ENCODE measurements at places on chromosomes 3 and 15. TPM values are rescaled to one million over a fixed set of nuclear protein-coding genes. Genes with fewer than 3 reads are reported as not detected.

TAGLN3 gene
- 4.0 TPM for total RNA-seq

DNA sequence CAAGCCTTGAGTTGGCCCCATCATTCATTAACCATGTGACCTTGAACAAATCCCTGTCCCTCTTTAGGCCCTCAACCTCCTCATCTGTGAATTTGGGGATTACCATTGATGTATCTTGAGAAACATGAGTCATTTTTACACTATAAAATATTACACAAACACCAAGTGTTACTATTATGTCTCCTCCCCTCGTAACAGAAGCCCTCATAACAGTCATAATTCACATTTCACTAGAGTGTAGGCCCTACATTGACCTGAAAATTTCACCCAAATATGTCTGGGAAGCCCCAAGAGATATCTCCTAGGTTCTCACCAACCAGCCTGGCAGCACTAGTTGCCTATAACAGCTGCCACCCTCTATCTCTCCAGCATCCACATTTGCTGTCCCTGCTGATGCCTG lies 15.8 kb upstream of the SLC6A1 start:
- no peak for DNase-seq

PPP2R3A gene
- total RNA-seq: 24.1 TPM

FBXL22 gene
- 52.7 TPM for total RNA-seq

DNA sequence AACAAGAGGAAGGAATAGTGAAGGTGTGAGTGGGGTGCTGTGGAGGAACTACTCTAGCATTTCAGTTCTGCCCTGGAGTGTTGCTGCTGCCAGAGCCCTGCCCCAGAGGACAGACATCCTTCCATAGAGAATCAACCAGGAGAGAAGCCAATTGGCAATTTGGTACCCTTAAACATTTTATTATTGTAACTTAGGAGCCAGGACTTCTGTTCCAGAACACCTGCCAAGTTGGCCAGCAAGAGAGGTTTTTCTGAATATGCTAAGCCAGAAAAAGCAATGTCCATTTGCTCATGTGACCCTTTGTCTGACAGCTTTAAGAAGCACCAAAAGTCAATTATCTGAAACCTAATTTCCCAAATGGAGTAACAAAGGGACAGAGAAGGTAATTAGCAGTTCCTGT lies 264.9 kb downstream of the MEX3B start:
- DNase-seq: peak; percentile 31

MST1R gene
- 3.1 TPM for total RNA-seq

DNA sequence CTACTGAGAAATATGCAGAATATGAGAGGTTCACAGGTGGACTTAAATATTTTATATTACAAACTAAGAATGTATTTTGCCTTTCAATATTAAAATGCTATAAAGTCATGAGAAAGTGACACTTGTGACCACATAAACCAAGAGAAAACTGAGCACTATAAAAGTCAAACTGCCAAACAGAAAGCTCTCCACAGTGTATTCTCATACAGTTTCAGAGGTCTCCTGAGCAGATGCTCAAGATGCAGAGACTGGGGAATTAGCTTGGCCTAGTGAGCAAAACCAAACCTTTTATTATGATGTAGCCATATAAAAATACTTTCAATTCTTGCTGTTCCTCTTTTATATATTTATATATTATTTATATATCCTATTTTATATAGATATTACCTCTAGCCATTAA lies 227.8 kb downstream of the TBC1D5 start:
- no peak for DNase-seq

DNA sequence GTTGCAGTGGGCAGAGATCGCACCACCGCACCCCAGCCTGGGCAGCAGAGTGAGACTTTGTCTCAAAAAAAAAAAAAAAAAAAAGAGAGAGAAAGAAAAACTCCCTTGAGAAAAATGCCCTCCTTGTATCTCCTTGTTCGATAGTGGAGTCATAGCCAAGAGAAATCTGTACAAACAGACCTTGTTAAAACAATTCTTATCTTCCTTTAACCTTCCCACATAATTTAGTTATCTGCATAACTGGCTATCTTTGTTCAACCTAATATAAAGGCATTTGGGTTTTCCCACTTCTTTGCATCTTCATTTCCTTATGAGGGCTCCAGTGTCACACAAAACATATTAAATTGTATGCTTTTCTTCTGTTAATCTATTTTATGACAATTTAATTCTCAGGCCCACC lies 65.1 kb upstream of the ATP11B start:
- no peak for DNase-seq

- no peak for DNase-seq
These were observed 20.7 kb upstream of the CADPS start for GRCh38 chr3:62895901-62896300.

GRCh38 chr3:35790764-35791163 lies 151.4 kb downstream of the ARPP21 start:
- DNase-seq: no peak

DNA sequence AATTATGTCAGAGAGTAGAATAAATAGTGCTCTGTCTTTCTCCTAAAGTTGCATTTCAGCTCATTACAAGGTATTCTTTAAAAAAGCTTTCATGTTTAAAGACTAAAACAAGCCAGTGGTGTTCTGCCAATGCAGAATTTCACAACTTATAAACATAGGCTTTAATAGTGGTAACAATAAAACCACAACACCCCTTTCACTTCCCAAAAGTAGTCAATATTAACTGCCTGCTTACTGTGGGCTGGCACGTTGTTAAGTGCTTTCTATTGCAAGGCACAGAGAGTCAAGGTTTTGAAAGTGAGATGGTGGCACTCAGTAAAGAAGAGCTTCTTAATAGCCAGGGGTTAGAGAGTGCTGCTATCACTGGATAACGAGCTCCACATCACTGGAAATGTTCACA lies 8.4 kb upstream of the RTP1 start:
- no peak for DNase-seq

DNA sequence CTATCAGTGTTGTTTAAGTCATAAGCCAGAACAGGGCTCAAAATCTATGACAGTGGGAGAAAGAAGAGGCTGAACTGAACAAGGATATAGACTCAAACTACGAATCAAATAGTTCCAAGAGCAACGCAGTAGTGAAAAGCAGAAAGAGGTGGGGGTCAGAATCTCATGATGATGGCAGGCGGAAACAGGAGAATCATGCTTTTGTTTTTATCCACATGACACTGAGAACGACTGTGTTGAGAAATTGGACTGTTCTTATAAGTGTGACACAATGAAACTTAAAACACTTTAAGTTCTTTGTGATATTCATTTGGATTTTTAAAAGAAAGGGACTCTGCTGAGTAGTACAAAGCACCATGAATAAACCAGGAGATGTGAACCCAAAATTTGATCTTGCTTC lies 309.4 kb downstream of the ULK4 start:
- no peak for DNase-seq

BTLA gene
- not detected for total RNA-seq

- DNase-seq: no peak
These were observed 411.5 kb upstream of the MCTP2 start for GRCh38 chr15:93819826-93820225.

ADIPOQ gene
- total RNA-seq: 0.84 TPM

DNA sequence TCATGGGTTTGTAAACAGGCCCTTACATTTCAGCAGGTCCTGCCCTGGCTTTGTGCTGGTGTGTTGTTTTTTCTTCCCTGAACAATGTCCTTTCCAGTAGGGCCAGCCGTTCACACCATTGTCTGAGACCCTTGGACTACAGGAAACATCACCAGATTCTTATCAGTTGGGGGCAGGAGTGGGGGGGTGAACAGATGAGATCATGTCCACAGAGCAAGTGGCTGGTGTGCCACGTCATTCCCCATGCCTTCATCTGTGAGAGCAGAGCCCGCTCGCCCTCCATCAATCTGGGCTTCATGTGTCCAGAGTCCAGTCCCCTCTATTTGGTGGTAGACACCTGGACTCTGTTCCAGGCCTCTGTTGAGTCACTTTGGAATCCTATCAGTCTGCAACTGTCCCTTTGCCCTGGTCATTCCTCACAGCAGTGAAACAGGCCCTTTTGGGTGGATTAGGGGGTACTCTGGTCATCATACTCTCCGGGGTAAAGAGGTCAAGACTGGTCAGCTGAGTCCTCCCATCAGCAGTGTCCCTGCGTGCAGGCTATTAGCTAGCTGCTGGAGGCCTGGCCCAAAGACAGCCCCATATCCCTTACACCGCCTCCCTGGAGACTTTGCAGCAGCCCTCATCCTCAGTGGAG lies 15.0 kb downstream of the SEMA3G start:
- no peak for DNase-seq

DNA sequence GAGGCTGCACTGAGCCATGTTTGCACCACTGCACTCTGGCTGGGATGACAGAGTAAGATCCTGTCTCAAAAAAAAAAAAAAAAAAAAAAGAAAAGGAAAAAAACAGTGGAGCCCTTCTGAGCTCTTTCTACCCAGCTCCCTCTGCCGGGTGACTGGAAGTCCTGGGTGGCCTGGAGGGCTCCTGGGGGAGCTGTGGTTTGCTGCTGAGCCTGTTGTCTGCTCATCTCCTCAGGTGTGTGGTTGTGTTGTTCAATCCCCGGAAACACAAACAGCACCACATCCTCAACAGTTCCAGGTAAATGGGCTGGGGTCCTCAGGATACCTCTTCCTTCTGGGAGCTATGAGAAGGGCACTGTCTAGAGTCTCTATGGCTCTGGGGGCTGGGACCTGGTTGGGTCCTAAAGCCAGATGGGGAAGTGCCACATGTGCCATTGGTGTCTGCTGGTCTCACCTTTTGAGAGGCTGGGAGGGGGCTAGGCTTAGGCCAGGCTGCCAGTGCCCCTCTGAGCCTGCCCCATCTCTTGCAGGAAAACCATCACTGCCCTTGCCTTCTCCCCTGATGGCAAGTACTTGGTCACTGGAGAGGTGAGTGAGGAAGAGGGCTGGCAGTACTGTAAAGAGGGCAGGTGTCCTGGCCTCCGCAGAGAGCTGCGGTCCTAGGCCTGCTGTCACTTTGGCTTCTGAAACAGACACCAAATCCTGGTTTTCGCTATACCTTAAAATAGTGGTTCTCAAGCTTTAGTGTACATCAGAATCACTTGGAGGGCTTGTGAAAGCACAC lies 17.1 kb upstream of the JMJD7 start:
- no peak for DNase-seq

PPM1L gene
- 63.5 TPM for total RNA-seq

DNA sequence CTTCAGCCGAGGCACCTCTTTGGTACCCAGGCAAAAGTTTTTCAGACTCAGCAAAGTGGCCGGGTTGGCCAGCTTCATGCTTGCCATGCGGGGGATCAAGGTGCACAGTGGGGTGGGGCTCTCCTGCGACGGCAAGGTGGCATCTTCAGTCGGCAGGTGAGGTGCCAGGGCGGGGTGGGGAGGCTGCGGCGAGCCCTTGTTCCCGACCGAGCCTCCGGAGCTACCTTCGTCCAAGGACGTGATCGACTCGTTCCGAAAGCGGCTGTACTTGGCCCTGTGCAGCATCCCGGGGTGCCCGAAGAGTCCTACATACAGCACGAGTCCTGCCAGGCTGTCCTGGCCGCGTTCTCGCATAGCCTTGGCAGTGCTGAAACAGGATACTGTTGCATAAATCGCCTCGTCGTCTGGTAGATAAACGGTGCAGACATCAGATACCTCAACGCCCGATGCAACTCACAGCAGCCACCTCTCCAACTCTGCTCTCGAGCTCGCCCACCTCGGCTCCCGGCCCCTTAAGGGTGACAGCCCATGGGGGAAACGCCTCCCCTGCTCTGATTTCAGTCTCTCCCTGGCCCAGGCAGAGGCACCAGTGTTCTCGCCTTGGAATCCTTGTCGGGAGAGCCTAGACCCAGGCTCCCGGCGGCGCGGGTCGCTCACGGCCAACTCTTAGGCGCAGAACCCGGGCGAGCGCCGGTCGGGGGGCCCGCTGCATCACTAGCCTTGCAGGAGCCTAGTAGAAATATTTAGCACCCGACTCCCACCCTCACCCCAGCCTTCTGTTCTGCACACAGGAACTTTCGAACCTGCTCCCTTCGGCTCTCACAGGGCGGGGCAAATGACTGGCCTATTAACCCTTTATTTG lies 826 bp downstream of the SHC4 start:
- no peak for DNase-seq

GXYLT2 gene
- total RNA-seq: 8.6 TPM

GRCh38 chr3:25665315-25666280 lies 891 bp upstream of the TOP2B start:
- no peak for DNase-seq

DNA sequence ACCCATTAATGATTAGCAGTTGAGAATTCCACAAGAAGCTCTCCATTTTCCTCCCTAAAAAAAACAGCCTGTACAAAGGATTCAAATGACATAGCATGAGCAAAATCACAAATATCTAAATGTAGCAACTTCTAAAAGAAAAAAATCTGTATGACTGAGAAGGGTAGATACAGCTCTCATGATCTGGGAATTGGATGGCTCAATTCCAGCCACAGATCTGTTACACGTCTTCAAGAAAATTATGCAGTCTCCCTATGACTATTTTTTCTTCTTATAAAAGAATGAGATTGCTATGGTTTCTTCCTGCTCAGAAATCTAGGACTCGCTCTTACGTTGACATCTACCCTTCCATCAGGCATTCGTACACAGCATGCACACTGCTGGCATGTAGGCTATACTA lies 71.5 kb downstream of the PLCH1 start:
- DNase-seq: no peak

GRCh38 chr3:155070932-155071387 lies 9.2 kb upstream of the MME start:
- no peak for DNase-seq

- DNase-seq: no peak
These were observed 2.2 kb downstream of the GPR149 start for GRCh38 chr3:154427685-154428285.

GRCh38 chr15:100154338-100154737 lies 187.4 kb downstream of the ADAMTS17 start:
- no peak for DNase-seq

GPR27 gene
- total RNA-seq: 4.3 TPM

- no peak for DNase-seq
These were observed 30.6 kb downstream of the INTS14 start for GRCh38 chr15:65580287-65580686.

RTP3 gene
- not detected for total RNA-seq

GRCh38 chr3:189467451-189467850 lies 163.7 kb upstream of the TP63 start:
- DNase-seq: no peak

DNA sequence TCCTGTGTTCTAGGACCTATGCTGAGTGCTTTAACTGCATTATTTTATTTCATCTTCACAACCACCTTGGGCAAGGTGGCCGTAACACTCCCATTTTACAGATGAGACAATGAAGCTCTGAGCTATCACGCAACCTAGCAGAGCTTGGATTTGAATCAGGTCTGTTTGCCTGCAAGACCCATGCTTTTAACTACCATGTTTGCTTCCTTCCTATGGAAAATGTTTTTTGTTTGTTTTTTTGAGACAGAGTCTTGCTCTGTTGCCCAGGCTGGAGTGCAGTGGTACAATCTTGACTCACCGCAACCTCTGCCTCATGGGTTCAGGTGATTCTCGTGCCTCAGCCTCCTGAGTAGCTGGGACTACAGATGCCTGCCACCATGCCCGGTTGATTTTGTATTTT lies 24.7 kb upstream of the HERC1 start:
- DNase-seq: no peak

DNA sequence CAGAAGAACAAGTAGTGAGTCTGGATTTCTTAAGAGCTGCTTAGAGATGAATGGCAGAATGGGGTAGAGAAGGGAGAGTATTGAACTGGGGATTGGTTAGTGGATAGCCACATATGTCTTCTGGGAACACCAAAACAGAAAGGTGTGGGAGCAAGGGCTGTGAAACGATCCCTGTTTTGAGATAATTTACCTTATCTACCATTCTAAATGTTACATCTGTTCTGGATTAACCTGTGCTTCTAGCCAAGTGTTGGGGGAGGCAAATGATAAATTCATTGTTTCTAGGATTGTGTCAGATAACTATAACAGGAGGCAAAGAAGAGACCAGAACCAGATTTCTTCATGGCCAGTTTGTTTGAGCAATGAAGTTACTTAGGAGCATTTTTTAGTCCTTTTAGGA lies 8.4 kb downstream of the NR1D2 start:
- DNase-seq: no peak
